GM04504 (cell line): ENCODE measurements at places on chromosomes 12 and 14.

GRCh38 chr12:41981758-41982157 is 162.9 kb downstream of the GXYLT1 start:
- DNase-seq, result no peak

DNA sequence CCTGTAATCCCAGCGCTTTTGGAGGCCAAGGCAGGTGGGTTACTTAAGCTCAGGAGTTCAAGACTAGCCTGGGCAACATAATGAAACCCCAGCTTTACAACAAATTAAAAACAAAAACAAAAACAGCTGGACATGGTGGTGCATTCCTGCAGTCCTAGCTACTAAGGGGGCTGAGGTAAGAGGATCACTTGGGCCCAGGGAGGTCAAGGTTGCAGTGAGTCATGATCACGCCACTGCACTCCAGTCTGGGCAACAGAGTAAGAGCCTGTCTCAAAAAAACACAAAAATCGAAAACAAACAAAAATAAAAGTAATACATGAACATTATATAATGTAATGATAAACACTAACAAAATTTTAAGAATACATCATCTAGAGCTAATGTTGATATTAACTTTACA is 46.2 kb upstream of the GRIP1 start:
- DNase-seq, result no peak

GRCh38 chr12:118746176-118746575 is 235.2 kb upstream of the SRRM4 start:
- DNase-seq, result no peak

DNA sequence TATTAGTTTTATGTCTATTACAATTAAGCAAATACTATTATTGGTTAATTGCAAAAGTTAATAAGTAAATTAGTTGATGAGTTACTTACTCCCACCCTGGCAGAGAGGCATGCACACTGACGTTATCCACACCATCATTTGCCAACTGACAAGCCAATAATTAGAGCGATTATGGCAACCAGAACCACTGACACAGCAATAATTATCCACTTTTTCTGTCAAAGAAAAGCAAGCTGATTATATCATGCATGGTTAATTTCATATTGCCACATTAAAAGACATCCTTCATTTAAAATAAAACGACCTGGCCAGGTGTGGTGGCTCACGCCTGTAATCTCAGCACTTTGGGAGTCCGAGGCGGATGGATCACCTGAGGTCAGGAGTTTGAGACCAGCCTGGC is 43.1 kb downstream of the STX2 start:
- DNase-seq, result no peak

DNA sequence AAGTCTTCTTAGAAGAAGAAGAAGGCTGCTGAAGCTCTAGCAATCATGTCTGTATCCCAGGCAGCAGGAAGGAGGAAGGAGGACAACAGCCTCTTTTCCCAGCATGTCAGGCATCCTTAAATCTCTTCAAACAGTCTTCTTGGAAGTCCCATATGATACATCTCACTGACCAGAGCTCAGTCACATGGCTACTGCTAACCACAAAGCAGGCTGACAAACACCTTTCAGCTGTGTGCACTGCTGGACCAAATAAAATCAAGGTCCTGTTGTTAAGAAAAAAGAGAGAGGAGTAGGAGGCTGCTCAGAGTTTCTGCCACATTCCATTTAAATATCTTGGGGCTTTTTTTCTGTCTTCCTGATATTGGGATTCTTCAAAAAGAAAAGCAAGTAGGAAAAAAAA is 203.4 kb upstream of the PELI2 start:
- no peak for DNase-seq
